ENCODE measurements at places on chromosomes 5 and 9.

- no peak for DNase-seq
These were observed 58.6 kb downstream of the DIAPH1 start for GRCh38 chr5:141560151-141560550.

GRCh38 chr5:55672477-55672911 is 39.6 kb downstream of the SLC38A9 start:
- DNase-seq: no peak

DNA sequence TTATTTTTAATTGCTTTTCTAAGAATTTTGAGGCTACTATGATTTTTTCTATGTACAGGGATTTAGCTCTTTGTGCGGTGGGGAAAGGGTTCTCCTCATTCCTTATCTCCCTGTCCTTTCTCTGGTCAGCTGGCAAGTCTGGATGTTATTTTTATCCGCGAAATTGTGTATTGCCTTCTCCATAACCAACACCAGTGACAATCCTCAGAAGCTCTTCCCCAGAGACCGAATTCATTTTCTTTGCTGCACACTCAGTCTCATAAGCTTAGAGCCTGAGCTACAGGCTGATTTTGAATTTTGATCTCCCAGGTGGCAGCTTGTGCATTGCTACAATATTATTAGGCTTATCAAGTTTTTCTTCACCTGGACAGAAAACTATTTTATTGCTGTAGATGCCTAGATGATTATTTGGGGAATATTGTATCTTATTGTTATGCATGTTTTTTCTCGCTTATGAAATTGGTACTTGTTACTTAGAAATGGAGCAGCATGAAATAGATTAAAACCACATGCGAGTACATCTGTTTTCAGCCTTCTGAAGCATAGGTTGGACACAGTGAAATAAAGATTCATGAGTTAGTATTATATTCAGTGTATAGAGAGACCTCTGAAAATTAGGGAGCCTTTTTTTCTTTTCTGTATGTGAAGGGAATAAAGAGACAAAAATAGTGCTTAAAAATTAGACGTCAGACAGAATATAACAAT is 27.3 kb downstream of the CPEB4 start:
- no peak for DNase-seq

GRCh38 chr5:144742361-144742760 is 571.7 kb downstream of the KCTD16 start:
- no peak for DNase-seq

GRCh38 chr5:122723606-122724352 is 51.1 kb upstream of the SNX2 start:
- DNase-seq: no peak

DNA sequence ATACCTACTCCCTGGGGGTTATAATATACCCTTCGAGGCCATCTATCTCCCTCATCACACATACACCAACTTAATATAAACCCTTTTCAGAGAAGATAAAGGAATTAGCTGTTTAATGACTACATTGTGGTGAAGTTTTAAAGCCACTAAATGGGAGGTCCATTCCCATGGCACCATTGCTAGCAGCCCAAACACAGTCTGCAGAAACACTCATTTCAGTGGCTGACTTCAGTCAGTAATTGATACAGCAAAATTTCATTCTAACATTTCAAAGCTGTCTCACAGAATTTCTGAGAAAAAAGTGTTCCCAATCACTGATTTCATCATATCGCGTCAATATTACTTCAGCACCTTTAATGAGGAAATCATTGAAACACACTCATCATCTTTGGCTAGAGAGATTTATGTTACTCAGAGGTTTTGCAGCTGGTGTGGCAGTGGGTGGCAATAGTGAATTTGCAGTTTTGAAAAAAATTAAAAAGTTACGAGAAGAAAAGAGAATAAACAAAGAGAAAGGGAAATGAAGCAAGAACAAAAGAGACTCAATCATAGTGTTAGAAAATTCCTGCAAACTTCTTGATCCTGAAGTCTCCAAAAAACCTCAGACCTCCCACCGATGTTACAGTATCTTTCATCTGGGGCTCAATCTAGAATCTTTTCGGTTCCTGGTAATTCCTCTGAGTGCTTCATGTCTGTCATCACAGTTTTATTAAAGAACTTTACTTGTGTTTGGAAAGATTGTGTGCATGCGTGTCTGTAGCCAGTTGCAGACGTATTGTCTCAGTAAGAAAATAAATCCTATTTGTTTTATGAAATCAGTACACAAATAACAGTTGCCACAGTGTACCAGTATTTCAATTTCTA is 105.0 kb downstream of the ERCC6L2 start:
- DNase-seq: peak; percentile 29

DNA sequence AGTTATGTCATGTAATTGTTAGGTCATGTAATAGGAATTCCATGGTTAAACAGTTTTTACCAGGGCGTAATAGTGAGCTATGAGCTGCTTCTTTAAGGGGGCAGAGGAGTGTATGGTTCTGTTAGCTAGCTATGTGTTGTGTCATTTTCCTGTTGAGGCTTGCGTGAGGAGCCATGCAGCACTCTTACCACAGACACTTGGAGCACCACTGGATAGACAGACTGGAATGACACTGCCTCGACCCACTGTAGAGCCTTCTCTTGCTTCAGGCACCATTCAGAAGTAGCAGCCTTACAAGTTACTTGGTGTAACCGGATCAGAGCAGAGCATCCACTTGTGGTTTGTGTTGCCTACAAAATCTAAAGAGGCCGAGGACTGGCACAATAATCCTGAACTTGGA is 28.3 kb upstream of the STOM start:
- no peak for DNase-seq

DNA sequence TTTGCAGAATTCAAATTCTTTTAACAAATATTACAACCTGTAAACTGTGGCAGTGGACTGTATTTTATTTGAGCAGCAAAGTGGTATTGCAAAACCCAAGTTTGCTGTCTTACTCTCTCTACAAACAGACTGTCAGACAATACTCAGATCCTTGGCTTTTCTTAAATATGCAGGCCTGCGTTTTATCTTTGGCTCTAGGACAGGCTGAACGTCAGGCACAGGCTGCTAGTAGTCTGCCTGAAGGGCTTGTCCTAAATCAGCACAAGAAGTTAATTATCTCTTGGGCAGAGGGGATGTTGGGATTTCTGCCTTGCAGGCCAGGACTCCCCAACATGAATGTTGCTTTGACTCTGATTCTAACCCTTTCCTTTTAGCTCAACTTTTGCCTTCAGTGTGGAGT is 147.5 kb downstream of the SLIT3 start:
- no peak for DNase-seq

DNA sequence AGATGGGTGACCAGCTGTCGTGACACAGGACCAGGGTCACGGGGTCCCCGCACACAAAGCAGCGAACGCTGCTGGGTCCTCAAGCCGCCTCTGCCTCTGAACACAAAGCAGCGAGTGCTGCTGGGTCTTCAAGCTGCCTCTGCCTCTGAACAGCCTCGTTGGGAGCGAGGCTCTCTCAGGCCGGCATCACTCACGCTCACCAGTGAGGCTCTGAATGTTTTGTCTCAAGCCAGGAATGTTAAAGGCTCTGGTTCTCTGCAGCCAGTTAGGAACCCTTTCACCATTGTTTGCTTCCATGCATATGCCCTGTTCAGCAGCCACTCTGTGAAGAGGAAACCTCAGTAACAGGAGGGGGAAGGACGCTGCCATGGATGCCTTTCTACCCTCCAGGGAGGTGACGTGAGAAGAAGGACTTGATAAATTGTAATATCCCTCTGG is 82.7 kb upstream of the TAF11L2 start:
- no peak for DNase-seq

DNA sequence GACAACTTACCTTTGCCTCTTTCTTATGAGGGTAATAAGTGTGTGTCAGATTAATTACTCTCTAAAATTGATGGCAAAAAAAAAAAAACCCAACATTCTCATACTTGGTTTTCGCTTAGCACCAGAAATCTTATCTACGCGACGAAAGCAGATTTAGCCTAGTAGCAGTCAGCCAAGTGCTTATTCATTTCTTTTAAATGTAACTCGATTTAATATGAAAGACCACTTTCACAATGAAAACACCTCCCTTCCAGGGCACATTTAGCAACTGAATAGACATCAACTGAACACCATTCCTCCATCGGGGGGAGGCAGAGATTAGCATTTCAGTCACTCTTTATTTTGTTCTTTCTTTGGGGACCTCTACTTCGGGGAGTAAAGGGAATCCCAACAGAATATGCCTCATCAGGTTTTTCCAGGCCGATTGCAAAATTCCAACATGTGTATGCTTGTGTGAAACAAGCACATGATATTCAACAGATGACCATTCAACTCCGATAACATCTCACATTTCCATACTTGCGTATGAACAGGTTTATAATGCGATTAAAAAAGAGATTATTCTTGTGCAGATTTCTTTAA is 124.1 kb upstream of the RETREG1 start:
- DNase-seq: peak; percentile 35

- no peak for DNase-seq
These were observed 147.5 kb upstream of the FBXL17 start for GRCh38 chr5:108529381-108529780.

- DNase-seq: no peak
These were observed 13.6 kb upstream of the CAST start for GRCh38 chr5:96648593-96648992.

GRCh38 chr9:73437758-73438157 is 286.1 kb downstream of the ANXA1 start:
- DNase-seq: no peak

- DNase-seq: no peak
These were observed 5.5 kb downstream of the ASTN2 start for GRCh38 chr9:117409321-117409720.

All from NCI-H1930 (cell line).